ENCODE measurements at places on chromosomes 1 and 21.

GRCh38 chr1:42684139-42684538 is 1.9 kb downstream of the YBX1 start:
- peak; percentile 38 for DNase-seq

GRCh38 chr21:32418146-32418545 is 5.6 kb downstream of the EVA1C start:
- DNase-seq: no peak

DNA sequence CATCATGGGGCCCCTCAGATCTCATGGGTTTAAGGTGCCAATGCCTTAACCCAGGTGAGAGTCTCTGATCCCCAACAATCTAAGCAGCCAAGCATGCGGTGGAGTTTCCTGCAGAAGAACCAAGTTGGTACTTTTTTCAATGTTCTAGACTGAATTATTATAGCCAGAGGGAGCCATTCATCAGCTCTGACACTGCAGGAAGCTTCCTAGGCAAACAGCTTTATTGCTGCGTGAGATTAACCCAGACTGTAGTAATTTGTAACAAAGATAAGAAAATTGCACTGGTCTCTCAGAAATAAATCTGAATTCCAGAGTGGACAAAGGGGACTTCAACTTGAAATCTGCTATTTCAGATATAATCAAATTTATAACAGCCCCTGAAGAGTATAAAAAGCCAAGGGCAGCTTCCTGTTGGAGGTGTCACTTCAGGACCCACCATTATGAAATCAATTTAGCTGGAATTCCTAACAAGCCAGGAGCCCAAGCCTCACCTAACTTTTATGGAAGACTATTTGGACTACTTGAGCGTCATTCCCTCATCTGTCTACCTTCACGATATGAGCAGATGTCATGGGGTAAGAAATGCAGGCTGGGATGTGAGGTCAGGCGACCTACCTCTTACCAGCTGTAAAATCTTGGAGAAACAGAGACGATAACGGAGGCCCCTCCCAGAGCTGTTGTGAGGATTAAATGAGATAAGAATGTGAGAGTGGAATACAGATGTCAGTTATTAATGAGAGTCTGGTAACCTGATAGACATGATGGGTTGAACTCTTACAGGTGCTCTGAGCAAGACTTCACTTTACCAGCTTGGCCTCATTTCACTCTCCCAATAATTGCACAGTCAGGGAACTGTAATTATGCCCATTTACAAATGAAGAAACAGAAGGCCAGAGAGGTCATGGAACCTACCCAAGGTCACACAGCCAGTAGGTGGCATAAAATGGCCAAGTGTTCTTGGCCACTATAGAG is 135.1 kb downstream of the RRAGC start:
- DNase-seq: no peak

- DNase-seq: no peak
Measured at GRCh38 chr1:163056831-163057230, 12.3 kb upstream of the RGS4 start.

DNA sequence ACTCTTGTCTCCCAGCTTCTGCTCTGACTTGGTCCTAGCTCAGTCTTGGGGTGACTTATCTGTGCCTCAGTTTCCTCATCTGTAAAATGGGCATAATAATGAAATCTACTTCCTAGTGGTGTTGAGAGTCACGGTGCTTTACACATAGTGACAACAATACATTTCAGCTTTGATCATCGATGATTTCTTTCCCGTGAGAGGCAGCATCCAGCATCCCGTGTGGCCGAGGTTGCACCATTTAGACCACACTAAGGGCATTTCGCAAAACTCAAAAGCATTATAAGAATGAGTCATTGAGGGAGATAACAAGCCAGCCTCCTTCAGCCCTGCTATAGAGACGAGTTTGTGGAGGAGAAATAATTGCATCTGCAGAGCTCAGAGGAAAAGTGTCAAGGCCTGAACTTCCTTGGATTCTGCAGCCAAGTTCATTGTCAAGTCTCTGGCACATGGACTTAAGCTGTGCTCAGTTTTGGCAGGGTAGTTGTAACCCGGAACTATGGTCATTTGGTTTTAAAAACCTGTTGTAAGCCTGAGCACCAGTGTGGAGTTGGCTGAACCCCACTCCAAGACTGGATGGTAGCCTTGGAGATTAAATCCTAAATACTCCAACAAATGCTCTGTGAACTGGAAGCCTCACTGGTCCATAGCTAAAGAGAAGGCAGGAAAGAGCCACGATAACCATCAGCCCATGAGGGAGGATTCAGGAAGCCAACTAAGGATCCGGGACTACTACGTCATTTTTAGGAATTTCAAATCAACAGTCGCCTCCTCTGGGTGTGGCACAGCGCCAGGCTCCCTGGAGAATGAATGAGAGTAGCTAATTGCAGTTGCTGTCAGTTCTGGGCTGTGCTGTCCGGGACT is 64.2 kb downstream of the TCP10L start:
- peak; percentile 76 for DNase-seq

DNA sequence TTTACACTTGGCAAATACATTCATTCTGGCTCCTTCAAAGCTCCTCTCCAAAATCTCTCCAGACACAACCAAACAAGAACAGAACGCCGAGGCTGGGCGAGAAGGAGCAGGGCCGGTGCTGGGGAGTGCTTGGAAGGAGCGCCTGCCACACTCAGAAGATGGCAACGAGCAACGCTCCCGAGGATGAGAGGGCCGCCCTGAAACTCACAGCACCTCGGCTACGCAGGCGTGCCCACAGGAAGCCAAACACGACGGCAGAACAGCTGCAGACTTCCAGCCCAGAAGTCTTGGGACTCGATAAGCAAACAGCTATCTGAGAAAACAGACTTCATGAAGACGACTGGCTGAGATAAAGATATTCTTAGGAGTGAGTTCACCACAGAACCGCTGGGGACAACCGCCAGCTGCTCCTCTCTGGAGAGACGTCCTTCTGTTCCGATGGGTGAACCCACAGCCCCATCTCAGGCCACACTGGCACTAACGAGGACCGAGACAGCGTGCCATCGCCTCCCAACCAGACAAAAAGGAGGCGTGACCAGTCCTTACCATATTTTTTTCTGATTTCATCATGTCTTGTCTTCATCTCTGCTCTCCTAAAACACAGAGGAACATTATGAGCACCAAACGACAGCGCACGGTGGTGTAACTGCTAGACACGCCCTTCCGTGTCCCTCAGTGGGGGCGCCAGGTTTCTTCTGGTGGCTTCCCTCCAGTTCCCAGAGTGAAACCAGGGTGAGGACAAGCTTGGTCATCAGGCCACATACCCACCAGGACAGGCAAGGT is 18.6 kb downstream of the PTTG1IP start:
- DNase-seq: no peak

DNA sequence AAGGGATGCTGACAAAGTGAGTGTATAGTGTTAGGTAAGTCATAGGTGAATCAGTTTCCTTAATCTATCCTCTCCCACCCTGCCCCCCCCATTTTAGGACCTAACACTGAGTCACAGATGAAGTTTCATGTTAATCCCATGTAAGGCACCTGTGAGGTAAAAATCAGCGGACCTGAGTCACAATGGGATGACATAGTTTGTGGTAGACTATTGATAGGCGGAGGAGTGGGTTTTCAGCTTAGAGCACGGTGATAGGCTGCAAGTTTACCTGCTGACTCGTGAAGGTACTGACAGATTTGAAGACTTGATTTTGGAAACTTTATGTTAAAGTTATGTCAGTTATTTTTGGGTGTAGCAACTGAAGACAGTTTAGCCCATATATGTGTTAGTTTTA is 1.7 kb downstream of the TOR1AIP1 start:
- DNase-seq: peak; percentile 12

DNA sequence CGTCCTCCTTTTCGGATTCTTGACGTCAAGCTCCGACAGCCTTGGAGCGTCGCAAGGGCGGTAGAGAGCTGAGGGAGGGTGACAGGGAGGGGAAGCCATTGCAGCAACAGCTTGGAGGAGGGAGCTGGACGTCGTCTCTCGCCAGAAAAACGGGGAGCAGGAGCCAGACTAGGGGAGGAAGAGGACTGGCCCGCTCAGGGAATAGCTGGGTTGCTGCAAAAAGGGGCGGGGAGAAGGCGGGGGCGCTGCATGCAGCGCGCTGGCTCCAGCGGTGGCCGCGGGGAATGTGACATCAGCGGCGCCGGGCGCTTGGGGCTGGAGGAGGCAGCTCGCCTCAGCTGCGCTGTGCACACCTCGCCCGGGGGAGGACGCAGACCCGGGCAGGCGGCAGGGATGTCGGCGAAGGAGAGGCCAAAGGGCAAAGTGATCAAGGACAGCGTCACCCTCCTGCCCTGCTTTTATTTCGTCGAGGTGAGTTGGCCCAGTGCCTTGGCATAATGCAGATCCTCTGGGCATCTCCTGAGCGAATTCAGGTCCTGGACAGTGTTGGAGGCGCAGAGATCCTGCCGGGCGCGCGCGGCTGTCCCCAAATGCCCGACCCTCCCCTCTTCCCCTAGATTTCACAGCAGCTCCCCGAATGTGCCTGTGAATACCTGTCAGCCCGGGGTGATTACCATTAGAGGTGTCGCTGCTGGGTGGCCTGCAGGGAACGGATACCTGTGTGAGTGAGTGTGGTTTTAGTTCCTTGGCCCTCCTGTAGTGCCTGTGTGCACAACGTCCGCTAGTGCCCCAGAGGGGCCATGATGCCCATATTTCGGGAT is at the start of gene PLPPR4:
Gene PLPPR4 (plus strand): TSS at position 292 of the 821 bp plus-strand sequence. CDS start 102 bp downstream, at position 394.
- DNase-seq: peak; percentile 72

GRCh38 chr1:87202451-87202850 is 126.2 kb upstream of the LMO4 start:
- no peak for DNase-seq

GRCh38 chr21:32858628-32859027 is 87.1 kb upstream of the PAXBP1 start:
- no peak for DNase-seq

- no peak for DNase-seq
Measured at GRCh38 chr1:69693921-69694675, 126.4 kb downstream of the LRRC7 start.

DNA sequence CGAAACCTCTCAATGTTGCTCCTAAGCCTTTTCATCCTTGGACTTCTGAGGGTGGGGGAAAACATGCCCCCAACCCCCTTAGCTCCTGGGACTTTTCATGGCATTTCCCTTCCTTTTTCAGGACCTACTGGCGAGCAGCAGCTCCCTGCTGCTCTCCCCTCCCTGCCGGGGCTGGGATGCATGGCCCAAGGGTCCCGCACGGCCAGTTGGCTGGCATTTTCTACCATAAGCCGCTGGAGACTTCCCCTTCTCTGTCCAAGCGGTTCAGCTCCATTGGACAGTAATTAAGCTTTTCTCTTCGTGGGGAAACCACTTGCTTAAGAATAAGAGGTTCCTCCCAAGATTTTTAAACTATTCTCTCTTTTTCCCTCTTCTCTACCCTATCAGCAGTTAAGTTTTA is 52.8 kb downstream of the FCRL5 start:
- no peak for DNase-seq

GRCh38 chr1:204087893-204088528 is 15.1 kb downstream of the SOX13 start:
- DNase-seq: no peak

- no peak for DNase-seq
Measured at GRCh38 chr1:81484284-81484683, 316.4 kb upstream of the ADGRL2 start.

- no peak for DNase-seq
Measured at GRCh38 chr1:40399984-40400704, 26.6 kb downstream of the SMAP2 start.

GRCh38 chr1:34549199-34549598 is 205.6 kb upstream of the GJB5 start:
- no peak for DNase-seq

Measured in urothelium cell line (cell line).